T-helper 17 cell (primary cell): ENCODE measurements at places on chromosomes 7 and 10.

GRCh38 chr10:17256627-17257026 is 28.6 kb downstream of the VIM start:
- DNase-seq: no peak

DNA sequence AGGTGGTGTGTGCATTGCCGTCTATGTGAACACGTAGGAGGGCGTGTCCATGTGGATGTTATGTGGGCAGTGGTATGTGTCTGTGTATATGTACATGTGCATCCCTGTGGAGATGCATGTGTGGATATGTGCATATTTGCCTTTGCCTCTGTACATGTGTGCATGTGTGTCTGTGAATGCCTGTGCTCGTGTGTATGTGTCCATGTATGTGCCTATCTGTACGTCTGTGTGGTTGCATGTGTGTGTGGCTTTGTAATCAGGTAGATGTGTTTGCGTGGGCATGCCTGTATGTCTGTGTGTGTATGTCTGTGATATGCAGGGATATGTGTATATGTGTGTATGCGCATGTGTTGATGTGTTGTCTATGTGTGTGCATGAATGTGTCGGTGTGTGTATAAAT is 19.7 kb downstream of the ADCY1 start:
- no peak for DNase-seq

DNA sequence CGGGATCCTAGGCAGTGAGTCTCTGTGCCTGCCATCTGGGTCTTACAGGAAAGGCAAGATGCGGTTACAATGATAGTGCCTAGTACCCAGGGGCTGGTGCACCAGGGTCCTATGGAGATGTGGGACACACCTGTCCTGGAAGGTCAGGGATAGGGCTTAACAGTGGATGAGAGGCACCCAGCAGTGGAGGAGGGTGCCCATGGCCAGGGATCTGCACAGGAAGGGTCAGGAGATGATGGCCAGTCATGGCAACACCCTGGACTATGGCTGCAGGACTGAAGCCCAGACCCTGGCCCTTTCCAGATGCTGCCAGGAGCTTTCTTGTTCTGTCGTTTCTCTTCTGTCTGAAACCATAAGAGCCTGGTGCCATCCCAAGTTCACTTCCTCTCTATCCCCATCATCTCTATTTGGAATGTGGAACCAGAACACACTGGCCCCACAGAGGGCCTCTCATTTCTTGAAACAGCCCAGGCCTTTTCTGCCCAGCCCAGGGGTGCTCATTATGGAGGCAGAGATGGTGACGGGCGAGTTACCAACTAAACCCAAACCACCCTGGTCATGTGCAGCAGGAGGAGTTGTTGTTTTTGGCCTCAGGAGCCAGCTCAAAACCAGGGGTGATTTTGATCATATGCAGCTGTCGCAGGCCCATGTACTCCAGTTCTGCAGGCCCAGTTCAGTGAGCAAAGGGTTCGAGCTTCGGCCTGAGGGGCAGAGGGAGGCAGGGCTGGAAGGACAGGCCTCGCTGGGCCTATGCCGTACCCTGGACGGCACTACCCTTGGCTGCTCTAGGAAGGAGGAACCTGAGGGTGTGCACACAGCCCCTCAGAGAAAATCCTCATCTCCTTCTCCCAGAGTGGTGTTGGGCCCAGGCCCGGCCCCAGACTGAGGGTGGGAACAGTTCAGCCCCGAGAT is 52.6 kb upstream of the GDF10 start:
- DNase-seq: no peak

DNA sequence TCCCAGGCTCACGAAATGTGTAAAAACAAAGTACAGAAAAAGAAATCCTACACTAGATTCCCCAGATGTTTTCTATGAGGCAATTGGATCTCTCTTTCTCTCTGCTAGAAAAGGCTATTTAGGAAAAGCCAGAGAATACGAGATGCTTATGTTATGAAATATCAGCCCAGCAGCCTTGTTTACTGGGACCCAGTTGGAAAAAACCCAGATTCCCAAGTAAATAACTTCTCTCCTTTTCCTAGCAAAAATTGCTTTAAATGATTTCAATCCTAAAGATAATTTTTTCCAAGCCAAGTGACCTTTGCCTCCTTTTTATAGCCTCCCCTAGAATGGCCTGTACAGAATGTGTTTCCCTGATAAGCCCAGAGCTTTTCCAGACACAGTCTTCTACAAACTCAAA is 199.3 kb downstream of the PLXNA4 start:
- no peak for DNase-seq

GRCh38 chr7:3780525-3780924 is 479.5 kb downstream of the SDK1 start:
- no peak for DNase-seq

DNA sequence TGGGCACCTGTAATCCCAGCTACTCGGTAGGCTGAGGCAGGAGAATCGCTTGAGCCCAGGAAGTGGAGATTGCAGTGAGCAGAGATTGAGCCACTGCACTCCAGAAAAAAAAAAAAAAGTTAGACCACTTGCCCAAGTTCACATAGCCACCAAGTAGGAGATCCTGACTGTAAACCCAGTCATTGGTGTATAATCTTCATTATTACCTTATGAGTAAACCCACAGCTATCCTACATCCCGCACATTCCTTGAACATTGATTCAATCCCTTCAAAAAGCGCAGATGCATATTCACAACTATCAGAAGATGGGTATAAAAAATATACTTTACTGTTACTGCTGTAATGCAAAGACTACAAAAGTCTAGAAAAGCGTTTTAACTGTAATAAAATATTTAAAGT is 512.9 kb downstream of the SUGCT start:
- no peak for DNase-seq

DNA sequence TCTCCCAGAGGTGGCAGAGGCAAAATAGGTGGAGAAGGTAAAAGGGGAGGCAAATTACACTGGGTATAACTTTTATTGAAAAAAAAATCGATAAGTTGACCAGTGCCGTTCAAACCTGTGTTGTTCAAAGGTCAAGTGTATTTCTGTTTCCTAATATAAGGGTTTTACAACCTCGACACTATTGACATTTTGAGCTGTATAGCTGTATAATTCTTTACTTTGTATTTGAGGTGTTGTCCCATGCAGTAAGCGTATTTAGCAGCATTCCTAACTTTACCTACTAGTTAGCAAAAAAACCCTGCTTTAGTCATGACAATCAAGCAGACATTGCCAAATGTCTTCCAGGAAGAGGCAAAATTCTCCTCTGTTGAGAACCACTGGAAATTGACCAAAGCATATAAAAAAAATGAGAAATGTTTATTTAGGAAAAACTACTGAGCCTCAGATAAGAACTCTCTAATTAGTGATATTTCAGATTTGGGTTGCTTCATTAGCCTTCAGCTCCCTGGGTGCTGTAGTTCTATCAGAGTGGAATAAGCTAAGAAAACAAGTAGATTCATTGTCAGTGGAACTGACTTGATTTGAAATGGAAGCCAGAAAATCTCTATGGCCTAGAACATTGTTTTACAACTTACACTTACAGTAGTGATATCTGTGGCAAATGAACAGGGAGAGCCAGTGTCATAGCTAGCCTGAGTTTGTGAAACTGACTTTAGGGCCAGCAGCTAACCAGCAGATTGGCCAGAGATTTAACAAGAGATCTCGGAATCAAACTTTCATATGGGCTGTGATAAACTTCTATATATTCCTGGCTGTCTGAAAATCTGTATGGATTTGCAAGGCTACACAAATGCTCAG is 331.6 kb downstream of the DGKB start:
- DNase-seq: no peak
